Nephron progenitor cell (in vitro differentiated cells): ENCODE measurements at places on chromosomes 3 and 15.

DNA sequence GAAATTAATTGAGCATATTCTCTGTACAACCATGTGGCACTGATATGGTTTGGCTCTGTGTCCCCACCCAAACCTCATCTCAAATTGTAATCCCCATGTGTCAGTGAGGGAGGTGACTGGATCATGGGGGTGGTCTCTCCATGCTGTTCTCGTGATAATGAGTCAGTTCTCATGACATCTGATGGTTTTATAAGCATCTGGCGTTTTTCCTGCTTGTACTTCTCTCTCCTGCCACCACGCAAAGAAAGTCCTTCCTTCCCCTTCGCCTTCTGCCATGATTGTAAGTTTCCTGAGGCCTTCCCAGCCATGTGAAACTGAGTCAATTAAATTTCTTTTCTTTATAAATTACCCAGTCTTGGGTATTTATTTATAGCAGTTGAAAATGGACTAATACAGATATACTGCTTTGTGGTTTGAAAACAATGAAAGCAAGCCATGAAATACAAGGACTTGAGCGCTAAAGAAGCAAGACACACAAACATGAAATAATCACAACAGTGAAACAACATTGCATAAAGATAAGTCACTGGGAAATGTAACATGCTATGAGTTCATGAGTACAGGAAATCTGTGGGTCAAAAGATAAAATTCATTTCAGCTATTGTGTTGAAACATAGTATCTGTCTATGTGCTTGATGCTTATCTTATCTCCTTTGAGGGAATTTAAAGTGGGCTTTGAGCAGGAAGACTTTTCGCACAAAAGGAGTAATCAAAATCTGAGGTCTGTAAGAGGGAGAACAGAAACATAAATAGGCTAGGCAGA, 288.7 kb downstream of the GBE1 start:
- no peak for DNase-seq

- DNase-seq = no peak
These were observed 184.5 kb upstream of the TSC22D2 start for GRCh38 chr3:150223558-150223957.

GRCh38 chr3:66989860-66990696, 8.0 kb upstream of the KBTBD8 start:
- DNase-seq = no peak

- no peak for DNase-seq
These were observed 286.4 kb upstream of the CTDSPL start for GRCh38 chr3:37575284-37575683.

- DNase-seq = no peak
These were observed 49.7 kb downstream of the MAGEF1 start for GRCh38 chr3:184662187-184662586.

DNA sequence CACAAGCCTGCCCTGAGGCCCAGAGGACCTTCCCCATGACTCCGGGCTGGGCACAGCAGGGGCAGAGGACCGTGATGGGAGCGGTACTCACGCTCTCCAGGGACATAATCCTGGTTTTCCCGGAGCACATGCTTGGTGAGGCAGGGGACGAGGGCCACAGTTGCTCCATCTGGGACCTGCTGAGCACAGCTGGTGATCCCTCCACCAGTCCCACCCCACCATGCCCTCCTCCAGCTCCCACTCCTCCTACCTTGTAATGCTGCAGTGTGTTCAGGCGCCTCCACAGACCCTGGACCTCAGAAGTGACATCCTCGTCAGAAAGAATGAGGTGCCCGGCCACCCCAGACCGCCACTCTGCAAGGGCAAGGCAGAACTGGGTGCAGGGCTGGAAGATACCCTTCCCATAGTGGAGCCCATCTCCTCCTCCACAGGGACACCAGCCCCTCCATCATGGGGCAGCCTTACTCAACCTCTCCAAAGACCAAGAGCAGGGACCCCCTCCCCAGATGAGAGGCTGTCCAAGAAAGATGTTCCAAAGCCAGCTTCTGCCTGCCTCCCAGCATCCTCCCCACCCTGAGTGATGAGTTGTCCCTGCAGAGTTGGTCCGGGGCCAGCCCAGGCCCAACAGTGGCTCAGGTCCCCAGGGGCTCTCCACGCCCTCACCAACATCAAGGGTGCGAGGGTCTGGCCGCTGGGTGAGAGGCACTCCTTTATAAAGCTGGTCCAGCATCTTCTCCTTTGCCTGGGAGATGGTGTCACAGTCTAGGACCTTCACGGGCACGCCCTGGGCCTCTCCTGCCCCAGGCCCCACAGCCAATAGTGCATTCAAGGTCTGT, 19.5 kb downstream of the PLXNB1 start:
- DNase-seq = no peak

- no peak for DNase-seq
These were observed 137.2 kb upstream of the SUCLG2 start for GRCh38 chr3:67791620-67792019.

DNA sequence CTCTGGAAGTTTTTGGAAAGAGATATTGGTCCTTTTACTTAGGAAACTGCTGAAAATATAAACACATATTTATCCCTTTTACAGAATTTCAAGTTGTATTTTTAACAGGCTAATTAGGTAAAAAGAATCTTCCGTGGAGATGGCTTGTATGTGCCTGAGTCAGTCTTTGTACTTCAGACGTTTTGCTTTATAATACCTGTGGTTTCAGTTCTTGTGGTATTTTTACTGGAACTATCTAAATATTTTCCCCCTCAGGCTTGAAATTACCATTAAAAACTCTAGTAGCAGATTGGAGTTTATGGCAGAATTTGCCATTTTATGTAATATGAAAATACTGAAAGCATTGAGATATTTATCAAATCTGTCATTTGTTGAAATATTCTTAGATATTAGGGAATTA, 151.6 kb upstream of the CGNL1 start:
- no peak for DNase-seq
